ENCODE measurements at places on chromosomes 1 and 21. TPM values are rescaled to one million over a fixed set of nuclear protein-coding genes. Genes with fewer than 3 reads are reported as not detected.

GJA9 gene
- total RNA-seq, result not detected

CDCA8 gene
- 48.3 TPM for total RNA-seq

LY9 gene
- not detected for total RNA-seq

VAV3 gene
- 1.7 TPM for total RNA-seq

FCGR1A gene
- not detected for total RNA-seq

UBE2U gene
- not detected for total RNA-seq

GBP6 gene
- total RNA-seq, result not detected

REG4 gene
- not detected for total RNA-seq

AMY1B gene
- not detected for total RNA-seq

SLC6A17 gene
- 1.8 TPM for total RNA-seq

TEDDM1 gene
- not detected for total RNA-seq

TRIM62 gene
- 5.6 TPM for total RNA-seq

PPM1J gene
- 0.29 TPM for total RNA-seq

RGS5 gene
- 3.9 TPM for total RNA-seq

HUNK gene
- 0.48 TPM for total RNA-seq

SPRR2B gene
- not detected for total RNA-seq

- no peak for DNase-seq
Observed at GRCh38 chr1:82819234-82819633, 1018.5 kb downstream of the ADGRL2 start.

- DNase-seq, result peak; percentile 63
Observed at GRCh38 chr1:6280761-6281451, 20.0 kb upstream of the GPR153 start.

DNA sequence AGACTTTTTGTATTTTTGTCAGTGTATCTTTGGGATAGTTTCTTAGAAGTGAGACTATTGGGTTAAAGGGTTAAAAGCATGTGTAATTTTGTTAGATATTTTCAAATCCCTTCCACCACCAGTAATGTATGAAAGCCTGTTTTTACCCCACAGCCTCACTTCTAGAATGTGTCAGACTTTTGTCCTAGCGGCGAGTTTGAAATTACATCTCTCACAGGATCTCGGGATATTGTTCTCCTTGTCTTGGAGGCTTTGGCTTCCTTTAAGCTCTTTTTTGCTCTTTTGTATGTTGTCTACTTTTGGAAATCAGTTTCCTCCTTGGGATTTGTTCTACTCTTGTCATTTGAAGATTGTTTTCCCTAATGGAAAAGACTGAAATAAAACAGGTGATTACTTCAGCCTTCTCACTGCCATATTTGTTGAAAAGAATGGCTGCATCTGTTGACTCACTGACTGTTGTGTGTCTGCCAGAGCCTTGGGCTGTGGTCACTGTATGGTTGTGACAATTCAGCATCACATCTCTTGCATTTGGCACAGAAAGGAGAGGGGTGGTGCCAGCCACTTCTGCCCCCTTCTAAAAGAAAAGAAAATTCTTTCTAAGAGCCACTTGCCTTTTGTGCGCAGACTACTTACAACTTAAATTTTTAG, 22.6 kb downstream of the ST3GAL3 start:
- DNase-seq, result peak; percentile 66

DNA sequence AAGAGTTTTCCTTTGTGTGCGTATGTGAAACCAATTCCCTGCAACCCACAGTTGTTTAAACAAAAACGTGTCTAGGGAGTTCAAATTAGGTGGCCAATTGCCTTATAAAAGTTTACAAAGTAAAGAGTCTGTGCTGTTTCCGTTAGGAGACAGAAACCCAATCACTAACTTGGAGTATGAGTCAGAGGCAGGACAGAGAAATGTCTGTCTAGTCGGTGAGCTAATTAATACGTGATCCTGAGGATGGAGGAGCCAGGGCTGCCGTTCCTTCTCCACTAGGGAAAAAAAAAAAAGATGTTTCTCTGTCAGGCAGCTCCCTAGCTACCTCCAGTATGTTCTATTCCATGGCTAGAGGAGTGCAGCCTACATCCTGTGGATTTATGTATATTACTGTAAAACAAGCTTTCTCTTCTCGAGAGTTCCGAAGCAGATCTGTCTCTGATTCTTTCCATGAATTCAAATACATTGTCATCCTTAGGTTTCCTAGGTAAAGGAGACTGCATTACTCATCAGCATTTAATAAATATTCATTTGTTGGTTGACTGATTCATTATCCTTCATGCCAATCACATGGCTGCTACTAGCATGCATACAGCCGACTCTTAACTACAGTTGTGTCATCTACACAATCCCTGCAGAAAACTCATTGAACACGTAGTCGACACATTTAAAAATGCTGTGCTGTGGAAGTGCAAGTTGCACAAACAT, 430.6 kb downstream of the KIF26B start:
- peak; percentile 88 for DNase-seq

- no peak for DNase-seq
Observed at GRCh38 chr1:25065321-25065721, 135.2 kb upstream of the RUNX3 start.

DNA sequence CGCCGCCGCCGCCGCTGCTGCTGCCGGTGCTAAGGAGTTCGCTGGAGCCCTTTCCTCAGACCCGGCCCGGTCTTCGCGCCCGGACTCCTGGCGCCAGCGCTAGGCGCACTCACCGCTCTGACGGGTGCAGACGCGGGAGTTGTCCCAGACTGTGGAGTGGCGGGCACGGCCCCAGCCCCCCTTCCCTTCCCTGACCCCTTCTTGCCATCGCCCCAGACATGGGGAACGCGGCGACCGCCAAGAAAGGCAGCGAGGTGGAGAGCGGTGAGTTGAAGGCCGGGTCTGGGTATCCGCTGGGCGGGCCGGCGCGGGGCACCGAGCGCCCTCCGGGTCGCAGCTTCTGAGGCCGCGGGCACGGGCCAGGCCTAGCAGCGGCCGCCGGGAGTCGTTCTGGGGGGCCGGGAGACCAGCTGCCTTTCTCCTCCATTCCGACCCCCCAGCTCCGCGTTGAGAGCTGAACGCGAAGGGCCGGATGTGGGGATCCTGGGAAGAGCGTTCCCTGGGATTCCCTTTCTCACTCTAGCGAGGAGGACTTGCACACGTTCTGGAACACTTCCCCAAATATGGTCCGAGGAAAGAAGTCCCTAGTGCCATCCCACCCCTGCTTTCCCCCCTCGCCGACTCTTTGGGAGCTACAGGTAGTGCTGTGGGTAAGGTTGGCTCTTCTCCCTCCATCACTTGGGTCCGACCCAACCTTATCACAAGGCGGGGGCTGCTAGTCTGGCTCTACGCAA, 65.8 kb upstream of the PRKACB start:
- peak; percentile 51 for DNase-seq

- DNase-seq, result no peak
Observed at GRCh38 chr1:200778766-200779165, 40.1 kb downstream of the CAMSAP2 start.

GRCh38 chr1:247357052-247357780, 25.5 kb upstream of the ZNF496 start:
- no peak for DNase-seq

DNA sequence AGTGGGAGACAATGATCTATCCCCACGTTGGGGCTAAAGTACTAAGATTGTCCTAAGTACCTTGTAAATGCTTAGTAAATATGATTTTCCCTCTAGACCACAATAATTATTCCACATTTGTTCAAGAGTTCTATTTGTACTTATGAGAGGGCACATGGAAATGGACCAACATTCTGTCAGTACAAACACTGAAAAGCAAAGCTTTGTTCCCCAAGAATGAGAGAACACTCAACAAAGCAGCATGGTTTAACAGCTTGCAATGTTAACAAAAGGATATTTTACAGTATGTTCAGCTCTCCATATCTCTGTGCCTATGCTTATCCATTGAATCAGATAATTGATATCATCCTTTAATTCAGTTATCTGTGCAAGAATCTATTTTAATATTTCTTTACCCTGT, 35.4 kb downstream of the RBM11 start:
- no peak for DNase-seq

- DNase-seq, result peak; percentile 47
Observed at GRCh38 chr1:62384276-62385005, 52.4 kb upstream of the USP1 start.

DNA sequence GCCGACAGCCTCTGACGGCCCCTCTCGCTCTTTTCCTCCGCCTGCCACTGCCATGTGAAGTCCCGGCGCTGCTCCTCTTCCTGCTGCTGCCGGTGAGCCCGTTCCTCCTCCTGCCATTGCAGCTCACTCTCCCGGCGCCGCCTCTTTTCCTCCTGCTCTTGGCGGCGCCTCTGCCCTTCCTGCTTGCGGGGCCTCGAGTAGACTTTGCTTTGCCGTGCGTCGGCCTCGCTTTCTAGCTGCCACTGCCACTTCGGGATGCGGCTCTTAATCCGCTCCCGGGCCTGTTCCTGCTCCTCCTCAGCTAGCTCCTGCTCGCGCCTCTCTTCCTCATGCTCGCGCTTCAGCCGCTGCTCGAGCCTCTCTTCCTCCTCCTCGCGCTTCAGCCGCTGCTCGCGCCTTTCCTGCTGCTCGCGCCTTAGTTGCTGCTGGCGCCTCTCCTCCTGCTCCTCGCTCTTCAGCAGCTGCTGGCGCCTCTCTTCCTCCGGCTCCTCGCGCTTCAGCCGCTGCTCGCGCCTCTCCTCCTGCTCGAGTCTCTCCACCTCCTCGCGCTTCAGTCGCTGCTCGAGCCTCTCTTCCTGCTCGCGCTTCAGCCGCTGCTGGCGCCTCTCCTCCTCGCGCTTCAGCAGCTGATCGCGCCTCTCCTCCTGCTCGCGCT, 4.3 kb downstream of the TCHH start:
- DNase-seq, result peak; percentile 48

GRCh38 chr1:36675106-36675505, 192.4 kb upstream of the CSF3R start:
- no peak for DNase-seq

DNA sequence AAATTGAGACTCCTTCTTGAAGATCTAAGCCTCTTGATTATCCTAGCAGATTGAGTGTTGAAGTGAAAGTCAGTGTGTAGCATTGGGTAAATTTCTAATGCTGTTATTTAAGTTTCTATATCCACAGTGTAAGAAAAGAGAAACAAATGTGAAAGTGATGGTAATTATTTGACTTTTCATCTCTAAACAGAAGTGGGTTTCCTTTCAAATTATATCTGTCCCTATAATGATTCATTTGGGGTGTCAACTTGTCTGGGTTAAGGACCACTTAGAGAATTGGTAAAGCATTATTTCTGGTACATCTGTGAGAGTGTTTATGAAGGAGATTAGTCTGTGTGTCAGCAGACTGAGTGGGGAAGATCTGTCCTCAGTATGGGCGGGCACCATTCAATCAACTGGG, 133.0 kb upstream of the HMCN1 start:
- no peak for DNase-seq

GRCh38 chr1:153805042-153805745, 30.0 kb downstream of the SLC27A3 start:
- peak; percentile 87 for DNase-seq

DNA sequence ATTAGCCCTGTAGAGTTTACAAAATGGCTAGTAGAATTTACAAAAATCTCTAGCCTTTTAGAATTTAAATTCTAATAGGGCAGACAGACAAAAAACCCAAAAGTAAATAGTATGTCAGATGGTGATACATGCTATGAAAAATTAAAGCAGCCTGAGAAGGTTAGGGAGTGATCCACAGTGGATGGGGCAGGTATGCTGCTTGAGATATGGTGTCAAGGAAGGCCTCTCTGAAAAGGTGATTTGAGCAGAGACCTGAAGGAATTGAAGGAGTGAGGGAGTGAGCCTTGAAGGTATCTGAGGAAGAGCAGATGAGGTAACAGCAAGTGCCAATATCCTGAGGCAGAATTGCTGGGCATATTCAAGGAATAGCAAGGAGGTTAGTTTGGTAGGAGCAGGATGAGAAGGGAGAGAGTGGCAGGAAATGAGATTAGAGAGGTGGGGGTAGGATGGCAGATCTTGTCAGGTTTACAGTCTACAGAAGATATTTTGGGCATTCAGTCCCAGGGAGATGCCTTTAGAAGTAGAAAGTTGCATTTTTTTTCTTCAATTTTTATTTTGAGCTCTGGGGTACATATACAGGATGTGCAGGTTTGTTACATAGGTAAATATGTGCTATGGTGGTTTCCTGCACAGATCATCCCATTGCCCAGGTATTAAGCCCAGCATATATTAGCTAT, 40.8 kb upstream of the DPH5 start:
- DNase-seq, result no peak
